ENCODE measurements at places on chromosomes 5 and 9.

GRCh38 chr5:67205981-67206380, 9.4 kb upstream of the CD180 start:
- DNase-seq: no peak

DNA sequence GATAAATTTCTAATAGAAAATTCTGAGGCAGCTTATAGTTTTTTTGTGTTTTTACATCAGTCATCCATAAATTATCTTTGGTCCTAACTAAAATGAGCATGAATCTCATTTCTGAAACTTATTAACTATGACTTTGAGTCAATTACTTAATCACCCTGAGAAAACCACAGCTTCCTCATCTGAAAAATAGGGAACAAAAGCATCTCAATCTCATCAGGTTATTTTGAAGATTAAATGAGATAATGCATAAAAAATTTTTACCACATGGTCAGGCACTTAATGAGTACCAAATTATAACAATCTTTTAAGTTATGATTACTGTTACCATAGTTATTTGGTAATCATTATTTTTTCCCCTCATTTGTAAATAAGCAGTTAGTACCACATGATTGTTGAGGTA, 279.1 kb downstream of the MAST4 start:
- no peak for DNase-seq

DNA sequence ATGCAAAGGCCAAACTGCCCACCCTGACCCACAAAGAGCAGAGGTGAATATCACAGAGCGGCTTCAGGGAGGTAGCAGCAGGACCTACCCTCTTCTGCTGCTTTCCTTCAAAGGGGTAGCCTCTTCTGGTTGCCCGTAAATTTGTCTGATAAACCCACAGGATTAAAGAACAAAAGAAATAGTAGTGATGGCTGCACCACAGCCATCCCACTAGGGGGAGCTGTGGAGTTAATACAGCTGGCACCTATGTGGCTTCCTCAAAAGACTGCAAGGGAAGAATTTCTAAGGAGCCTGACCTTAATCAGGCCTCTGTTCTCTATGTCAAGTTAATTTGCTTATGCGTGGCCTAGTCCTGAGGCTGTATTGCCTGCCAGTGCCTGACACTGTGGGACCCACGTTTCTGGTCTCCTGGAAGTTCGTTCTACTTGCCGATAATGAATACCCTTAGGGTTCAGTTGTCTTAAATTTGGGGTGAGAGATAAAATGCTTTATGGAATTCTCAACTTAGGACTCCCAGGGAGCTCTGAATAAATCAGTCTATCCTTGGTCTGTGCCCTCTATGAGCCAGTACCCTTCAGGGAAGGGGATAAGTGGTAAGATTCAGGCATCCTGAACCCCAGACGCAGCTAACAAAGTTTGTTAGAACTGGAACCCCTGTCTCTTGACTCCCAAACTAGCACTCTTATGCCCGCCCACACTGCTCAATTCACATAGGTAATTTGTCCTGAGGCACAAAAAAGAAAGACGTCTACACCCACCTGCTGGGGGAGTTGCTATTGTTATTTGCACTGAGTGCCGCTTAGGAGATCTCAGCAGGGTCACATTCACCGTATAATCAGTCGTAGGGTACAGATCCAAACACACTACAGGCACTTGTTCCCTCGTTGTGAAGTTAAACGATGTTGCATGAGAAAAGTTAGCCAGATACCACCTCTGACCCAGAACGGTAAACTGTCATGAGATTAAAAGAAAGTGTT, 77.1 kb downstream of the SUSD1 start:
- DNase-seq: peak; percentile 45

DNA sequence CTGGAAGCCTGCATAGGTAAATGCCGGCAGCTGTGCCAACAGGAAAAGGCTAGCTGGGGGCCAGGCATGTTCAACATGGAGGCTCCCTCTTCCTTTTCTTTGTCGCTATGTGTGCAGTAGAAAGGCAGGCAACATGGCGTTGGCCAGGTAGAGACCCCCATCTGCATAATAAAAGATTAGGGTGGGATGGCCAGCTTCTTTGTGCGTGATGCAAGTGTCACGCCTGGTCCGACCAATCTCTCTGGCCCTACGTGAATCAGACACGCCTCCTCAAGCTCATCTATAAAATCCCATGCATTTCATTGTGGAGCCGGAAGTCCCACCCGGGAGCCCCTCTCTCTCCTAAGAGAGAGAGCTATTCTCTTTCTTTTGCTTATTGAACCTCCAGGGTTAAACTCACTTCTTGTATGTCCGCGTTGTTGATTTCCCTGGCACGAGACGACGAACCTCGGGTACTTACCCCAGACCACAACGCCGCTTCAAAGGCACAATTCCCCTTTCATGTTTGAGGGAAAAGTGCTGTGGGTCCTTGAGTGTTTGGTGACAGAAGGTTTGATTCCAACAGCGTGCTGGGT, 25.0 kb upstream of the C5orf47 start:
- DNase-seq: no peak

DNA sequence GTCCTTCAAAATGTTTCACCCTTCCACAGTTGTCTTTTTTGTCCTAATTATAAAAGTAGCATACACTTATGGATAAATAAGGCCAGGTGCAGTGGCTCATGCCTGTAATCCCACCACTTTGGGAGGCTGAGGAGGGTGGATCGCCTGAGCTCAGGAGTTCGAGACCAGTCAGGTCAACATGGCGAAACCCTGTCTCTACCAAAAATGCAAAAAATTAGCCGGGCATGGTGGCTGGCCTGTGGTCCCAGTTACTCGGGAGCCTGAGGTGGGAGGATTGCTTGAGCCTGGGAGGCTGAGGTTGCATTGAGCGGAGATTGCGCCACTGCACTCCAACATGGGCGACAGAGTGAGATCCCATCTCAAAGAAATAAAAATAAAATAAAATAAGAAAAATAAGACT, 1.6 kb downstream of the C5orf52 start:
- DNase-seq: no peak

DNA sequence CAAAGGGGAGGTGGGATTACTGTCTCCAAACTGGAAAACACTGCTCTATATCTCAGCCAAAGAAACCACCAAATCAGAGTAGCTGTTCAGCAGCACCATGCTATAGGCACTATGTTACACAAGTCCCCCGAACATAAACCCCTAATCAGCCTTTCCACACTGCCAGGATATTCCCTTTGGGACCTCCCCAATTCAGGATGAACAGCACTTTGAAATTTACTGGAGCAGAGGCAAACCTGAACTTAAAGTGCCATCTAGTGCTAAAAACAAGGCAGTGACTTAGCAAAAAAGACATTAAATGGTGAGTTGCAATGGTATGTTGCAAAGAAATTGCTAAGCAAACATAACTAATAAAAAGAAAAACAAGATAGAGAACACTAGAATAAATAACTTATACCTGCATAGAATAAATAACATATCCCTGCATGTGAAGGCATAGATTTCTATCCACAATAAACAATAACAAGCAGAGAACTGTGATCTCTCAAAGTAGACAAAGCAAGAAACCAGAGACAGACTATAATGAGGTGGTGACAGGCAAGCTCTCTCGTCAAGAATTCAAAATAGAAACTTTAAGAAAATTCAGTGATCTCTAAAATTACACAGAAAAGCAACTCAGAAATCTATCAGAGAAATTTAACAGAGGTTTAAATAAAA, 584.4 kb upstream of the ACO1 start:
- no peak for DNase-seq

GRCh38 chr5:96250782-96251181, 182.3 kb downstream of the PCSK1 start:
- no peak for DNase-seq

DNA sequence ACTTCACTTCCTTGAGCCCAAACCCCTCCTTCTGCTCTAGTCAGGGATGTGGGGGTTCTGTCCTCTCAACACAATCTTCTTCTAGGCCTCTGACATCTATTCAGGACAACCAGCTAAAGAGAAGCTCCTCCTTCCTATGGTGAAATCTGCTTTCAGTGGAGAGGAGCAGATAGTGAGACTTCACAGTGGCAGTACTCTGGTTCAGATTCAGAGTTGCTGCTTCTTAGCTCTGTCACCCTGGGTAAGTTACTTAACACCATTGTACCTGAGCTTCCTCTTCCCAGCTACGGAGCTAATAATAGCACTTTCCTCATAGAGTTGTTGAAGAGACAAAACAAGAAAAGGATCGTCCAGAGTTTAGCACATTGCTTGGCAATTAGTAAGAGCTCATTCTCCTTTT, 77.3 kb upstream of the LARP1 start:
- DNase-seq: no peak

GRCh38 chr9:112443200-112443599, 43.4 kb upstream of the KIAA1958 start:
- DNase-seq: no peak

DNA sequence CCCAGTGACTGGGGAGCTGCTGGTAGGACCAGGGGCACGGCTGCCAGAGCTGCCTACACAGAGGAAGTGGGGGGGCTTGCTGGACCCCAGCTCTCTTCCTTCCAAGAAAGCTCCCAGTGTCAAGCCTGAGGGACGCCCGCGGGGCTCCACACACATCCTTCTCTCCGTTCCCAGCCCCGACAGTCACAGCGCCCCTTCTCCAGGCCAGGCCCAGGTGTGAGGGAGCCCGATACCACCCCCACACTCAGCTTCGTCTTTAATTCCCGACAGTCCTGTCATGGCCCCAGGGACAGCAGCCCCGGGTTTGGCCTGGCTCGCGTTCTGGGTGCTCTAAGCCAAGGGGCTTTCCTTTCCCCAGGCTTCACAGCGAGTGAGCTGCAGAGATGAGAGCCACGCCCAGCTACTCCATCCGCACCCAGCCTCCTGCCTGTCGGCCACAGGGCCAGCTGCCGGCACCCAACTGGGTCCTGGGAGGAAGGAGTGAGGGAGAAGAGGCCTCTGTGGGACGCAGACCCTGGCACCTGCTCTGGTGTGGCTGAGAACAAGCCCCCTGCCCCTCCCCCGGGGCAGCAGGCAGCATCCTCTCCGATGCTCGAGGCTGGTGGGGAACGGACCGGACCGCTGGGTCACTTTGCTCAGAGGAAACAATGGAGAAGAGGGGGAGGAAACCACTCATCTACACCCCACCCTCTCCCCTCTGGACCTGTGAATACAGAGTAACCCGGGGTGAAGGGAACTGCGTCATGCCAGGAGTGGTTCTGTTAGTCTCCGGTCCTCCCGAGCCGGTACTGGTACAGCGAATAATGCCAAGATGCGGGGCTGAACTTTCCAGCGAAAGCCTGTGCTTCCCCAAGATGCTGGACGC, 53.9 kb upstream of the PHYKPL start:
- no peak for DNase-seq

- DNase-seq: no peak
These were observed 114.0 kb downstream of the MAT2B start for GRCh38 chr5:163619273-163619934.

DNA sequence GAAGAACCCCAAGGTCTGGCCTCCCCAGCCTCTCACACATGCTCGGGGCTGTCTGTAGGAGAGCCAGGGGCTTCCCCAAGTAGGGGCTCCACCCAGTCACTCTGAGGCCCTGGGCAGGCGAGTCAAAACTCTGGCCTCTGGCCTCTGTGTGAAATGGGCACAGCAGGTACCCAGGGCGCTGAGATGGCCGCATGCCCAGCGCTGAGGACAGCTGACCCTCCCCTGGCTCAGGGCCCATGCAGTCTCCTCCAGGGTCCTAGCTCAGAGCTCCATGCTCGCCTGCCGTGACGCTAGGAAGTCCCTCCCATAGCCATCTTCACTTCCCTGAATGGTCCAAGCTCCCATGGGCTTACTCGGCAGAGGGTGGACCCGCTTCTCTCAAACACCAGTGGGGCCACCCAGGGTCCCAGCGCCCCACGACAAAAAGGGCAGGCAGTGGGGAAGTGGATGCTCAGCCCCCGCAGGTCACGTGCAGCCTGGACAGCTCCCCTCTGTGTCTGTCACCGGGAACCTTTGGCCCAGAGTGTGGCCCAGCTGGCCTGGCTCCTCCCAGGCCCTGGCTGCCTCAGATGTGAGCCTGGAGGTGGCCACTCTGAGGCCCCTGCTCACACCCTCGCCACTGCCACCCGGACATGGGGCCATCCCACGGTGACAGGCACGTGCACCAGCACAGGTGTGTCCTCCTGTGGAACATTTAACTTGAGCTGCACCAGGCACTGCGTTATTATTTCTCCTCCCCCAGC, 12.2 kb upstream of the VAV2 start:
- no peak for DNase-seq

DNA sequence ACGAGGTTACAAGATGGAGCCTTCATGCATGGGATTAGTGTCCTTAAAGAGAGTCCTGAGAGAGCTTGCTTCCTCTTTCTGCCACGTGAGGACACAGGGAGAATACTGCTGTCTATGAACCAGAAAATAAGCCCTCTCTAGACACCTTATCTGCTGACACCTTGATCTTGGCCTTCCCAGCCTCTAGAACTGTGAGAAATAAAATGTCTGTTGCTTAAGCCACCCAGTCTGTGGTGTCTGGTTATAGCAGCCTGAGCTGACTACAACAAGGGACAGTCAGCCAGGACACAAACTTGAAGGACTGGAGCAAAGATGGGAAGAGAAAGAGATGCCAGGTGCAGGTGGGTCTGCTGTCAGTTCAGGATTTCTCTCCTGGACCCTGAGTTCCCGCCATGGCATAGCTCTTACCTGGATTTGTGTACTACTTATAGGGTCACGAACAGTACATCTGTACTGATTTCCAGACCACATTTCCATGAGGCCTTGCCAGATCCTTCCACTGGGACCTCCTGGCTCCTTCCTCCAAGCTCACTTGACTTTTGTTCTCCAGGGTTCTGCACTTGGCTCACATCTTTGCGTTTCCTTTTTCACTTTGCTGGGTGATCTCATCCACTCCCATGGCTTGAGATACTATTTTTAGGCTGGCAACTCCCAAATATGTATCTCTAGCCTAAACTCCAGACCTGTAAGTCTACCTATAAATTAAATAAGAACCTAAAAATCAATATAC, 44.9 kb upstream of the LIFR start:
- DNase-seq: no peak

GRCh38 chr9:115855458-115856133, 298.0 kb upstream of the PAPPA start:
- DNase-seq: no peak

GRCh38 chr9:76759732-76760131, 4.5 kb upstream of the PCA3 start:
- no peak for DNase-seq

DNA sequence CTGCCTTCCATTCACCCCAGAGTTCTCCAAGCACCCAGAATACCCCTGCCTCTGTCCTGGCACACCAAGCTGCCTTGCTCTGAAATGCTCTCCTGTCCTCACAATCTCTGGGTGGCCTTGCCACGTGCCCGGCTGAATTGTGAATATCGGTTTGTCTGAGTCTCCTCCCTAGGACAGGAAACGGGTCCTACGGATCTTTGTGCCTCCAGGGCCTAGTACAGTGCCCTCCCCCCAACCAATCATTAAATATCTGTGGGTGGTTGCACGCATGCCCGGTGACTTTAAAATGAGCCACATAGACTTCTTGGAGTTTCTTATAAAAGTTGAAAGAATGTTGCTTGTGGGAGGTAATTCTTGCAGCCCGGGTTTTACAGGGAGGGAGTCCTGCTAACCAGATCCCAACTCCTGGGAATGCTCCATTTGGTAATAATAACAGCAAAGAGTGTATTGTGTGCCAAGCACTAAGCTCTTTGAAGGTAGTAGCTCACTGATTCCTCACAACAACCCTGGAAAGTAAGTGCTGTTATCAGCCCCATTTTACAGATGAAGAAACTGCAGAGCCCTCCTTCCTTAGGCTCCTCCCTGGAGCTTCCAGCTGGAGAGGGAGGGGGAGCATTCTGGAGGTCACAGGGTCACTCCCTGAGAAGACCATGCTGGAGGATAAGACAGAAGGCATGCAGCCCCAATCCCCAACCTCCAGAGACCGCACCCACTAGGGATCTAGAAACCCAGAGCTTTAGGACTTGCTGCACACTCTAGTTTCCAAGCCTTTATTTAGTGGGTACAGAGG, 23.4 kb downstream of the URM1 start:
- no peak for DNase-seq

Data from activated naive CD4-positive, alpha-beta T cell (primary cell).